ENCODE measurements at places on chromosomes 16 and 17.

DNA sequence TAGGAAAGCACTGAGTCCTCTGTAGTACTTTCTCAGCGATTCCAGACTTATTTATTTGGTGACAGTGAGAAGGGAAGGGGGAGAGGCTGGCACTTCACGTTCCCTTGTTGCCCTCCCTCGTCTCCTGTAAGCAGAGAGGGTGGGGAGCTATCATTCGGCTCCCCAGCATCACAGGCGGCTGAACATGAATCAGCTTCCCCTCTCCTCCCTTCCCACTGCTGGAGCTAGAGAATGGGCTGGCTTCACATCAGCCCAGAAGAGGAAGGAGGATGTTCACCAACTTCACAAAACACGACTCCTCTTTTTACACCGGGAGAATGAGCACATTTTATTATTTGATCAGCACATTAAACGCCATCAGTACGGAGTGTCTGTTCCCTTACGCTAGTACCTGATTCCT, 6.7 kb upstream of the CMIP start:
- no peak for DNase-seq

DNA sequence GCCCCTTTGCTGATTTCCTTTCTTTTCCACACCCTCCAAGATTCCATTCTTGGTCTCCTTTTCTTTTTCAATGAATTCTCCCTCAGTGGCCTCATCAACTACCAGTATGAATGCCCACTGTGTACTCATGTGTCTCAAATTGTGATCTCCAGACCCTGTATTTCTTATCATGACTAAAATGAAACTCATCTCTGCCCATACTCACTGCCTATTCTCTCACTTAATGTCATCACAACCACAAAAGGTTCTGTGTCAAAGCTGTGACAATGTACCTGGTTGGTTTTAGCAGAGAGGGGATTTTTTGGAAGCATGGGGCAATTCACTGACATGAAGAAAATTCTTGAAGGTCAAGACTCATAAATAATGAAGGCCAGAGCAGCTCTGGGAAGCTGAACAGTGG, 11.5 kb upstream of the TBX4 start:
- no peak for DNase-seq

DNA sequence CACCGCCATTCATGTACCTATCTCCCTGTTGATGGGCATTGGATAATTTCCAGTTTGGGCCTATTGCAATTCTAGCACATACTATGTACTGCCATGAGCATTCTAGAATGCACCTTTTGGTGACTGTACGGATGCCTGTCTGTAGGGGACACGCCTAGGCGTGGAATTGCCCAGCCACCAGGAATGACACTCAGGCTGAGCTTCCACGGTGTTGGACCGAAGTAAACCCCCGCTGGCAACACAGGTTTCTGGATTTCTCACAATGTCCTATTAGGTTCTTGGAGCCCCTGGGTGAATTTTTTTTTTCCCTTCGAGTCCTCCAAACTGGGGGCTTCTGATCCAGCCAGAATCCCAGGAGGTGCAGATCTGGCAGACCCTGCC, 146.6 kb downstream of the IRF8 start:
- no peak for DNase-seq

GRCh38 chr17:51888816-51889215, 269.7 kb downstream of the CA10 start:
- no peak for DNase-seq

GRCh38 chr17:64499805-64500486, 3.1 kb upstream of the POLG2 start:
- no peak for DNase-seq

DNA sequence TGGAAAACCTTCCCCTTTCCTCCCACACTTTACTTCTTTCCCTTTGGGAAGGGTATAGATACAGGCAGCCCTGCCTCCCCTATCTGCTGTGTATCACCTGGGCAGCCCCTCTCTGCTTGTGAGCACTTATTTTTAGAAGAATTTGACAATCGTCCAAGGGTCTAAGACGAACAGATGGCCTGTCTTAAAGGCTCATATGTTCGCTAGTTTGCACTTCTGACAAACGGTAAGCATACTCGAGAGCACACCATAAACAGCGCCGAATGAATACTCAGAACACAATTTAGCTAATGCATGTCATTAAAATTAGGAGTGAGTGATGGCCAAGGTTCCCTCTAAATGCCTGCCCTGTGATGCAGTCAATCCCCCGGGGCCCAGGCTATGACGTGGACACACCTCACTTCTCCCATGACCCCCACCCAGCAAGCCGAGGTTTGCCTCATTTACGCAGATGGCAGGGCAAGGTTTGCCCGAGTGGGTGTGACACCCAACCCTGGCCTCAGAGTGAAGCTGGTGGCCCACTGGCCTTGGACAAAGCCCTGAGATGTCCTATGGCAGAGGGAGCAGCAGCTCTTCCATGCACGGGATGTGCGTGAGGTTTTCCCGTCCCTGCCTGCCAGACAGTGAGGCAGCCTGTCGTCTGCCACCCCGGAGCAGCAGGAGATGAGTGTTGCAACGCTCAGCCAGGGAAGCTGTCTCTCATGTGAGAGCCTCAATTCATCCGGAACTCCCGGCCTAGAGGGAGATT, 125.2 kb downstream of the C16orf78 start:
- DNase-seq: no peak

GRCh38 chr16:1208239-1208830, 16.7 kb downstream of the TPSG1 start:
- DNase-seq: no peak

DNA sequence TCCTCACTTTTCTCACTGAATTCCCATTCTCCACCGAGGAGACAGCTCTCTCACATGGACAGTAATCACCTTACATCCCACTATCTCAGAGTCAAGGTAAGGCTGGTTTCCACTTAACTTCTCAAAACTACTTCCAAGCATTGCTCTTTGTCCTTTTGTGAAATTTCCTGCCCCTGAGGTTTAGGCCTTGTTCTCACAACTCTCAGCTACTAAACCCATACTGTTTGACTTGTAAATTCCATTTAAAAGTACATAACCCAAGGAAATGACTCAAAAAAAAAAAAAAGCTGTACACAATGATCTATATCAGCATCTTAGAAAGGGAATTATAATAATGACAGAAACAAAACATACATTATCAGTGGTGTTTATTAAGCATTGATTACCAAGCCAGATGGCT, 8.8 kb downstream of the CDC27 start:
- DNase-seq: no peak

DNA sequence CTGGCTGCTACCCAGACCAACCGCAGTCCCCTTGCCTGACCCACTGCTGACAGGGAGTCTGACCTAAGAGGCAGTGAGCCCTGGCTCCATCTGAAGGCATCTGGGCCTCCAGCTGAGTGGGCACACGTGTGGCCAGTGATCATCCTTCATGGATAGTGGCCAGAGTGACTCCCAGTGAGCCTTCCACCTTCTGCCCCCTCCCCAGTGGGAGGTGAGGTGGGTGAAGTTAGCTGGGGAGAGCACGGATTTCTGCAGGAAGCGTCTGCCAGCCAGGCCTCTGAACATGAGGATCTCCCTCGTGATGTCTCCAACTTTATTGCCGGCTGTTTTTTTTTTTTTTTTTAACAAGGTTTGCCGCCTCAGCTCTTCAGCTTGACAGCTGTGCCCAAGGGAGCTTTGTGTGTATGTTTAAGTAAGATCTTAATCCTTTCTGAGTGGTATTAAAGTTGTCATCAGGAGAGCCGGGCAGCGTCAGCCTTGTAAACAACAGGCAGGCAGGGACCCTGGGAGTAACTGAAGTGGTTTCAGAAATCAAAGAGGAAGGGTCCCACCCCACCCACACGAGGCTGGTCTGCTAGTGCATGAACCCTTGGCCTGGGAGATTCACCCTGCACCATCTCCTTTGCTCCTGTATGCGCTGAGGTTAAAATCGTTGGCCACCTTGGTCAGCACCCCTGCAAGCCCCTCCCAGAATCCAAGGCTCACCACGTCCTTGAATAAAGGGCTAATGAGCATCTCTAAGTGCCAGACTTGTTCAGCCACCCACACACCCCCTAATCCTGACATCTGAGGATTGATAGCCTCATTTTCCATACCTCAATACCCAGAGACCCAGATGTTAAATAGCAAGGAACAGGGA, 33.3 kb downstream of the RHBDL3 start:
- DNase-seq: no peak

- DNase-seq: no peak
These were observed 12.0 kb downstream of the IL4R start for GRCh38 chr16:27325736-27326135.

DNA sequence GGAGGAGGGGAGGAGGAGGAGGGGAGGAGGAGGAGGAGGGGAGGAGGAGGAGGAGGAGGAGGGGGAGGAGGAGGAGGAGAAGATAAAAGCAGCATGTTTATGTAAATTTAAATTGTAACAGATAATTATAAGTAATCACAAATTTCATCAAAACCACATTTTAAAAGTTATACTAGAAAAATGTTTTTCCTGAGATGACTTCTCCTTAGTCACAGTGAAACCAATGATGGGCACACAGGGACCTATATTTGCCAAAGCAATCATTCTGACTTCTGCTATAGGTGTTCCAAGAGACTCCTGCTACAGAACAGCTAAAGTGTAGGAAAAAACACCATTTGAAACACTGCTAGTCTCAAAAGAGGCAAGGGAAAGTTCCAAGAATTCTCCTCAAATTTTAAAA, 66.4 kb downstream of the CEP95 start:
- DNase-seq: no peak

- no peak for DNase-seq
These were observed 7.5 kb downstream of the CD300LG start for GRCh38 chr17:43854498-43854897.

- peak; percentile 6 for DNase-seq
These were observed 14.5 kb downstream of the CYB561 start for GRCh38 chr17:63431618-63431938.

- no peak for DNase-seq
These were observed 24.6 kb downstream of the CACNG1 start for GRCh38 chr17:67068999-67069398.

GRCh38 chr16:86931410-86931941, 353.1 kb downstream of the FOXL1 start:
- no peak for DNase-seq

DNA sequence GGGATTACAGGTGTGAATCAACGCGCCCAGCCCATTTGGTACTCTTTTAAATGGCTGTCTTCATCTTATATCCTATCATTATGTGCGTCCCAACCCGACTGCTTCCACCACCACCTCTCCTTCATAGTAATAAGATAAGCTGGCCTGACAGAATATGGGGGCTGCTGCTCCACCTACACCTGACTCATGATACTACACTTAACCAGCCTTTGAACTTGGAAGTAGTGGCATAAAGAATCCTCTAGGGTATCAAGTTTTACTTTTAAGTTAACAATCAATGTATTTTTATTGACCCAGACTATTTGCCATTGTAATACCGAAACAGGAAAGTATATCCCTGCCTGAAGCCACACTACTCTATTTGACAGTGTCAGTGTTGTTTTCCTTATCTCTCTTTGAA, 18.8 kb downstream of the PDZD9 start:
- no peak for DNase-seq
